ENCODE measurements at places on chromosomes 4 and X.
A peak's percentile ranks its signal among the peaks of the same experiment; 100 is the strongest.

- DNase-seq: no peak
Measured at GRCh38 chr4:179328627-179329026, 1886.4 kb upstream of the AGA start.

GRCh38 chrX:7993873-7994272, 66.7 kb upstream of the PNPLA4 start:
- DNase-seq: no peak

GRCh38 chrX:93673056-93673868, at the start of gene NAP1L3:
TSS of gene NAP1L3 (minus strand) at chrX:93673578. CDS start at chrX:93673304, 274 bp downstream.
- peak; percentile 54 for DNase-seq

GRCh38 chr4:55466001-55466400, 70.2 kb downstream of the TMEM165 start:
- no peak for DNase-seq

All from stimulated activated CD4-positive, alpha-beta T cell treated with anti-CD3 and anti-CD28 coated beads, Interleukin-4, amount 100 ng/mL, for 4 hours (primary cell).